ENCODE measurements at places on chromosomes 16 and 17.

- DNase-seq = no peak
Observed at GRCh38 chr17:16583781-16584180, 14.8 kb upstream of the ZNF287 start.

DNA sequence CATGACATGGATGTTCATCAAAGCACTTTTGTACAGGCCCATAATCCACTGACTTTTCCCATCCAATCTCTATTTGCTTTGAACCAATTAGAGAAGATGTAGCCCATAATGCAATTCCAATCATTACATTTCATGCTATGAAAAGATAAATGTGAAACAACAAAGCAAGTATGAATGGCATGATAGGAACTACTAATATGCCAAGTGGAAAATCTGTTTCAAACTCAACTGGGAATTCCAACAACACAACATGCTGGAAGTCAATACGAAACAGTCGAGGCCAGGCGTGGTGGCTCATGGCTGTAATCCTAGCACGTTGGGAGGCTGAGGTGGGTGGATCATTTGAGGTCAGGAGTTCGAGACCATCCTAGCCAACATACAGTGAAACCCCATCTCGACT, 39.6 kb upstream of the TMEM97 start:
- DNase-seq = no peak

DNA sequence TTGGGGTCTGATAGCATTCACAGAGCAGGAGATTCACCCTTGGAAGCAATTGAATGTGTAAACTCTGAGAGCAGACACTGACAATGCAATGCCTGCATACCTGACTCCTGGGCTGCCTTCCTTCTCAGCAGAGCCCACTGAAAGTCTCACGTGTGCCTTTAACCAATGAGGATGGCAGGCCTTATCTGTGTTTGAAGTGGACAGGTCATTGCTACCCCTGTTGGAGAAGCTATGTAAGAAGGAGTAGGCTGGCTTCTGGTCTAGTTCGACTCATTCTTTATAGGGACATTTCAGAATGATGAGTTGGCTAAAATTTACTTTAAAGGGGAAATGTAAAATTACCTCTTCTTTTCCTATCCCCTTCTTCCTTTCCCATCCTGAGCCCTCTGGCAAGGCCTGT, 446.3 kb downstream of the SLC39A11 start:
- DNase-seq = no peak

- no peak for DNase-seq
Observed at GRCh38 chr16:73190688-73191659, 143.0 kb upstream of the ZFHX3 start.

GRCh38 chr17:22265807-22266206, 573.5 kb downstream of the KCNJ18 start:
- no peak for DNase-seq

GRCh38 chr17:57468932-57469775, 212.8 kb downstream of the MSI2 start:
- DNase-seq = peak; percentile 72

DNA sequence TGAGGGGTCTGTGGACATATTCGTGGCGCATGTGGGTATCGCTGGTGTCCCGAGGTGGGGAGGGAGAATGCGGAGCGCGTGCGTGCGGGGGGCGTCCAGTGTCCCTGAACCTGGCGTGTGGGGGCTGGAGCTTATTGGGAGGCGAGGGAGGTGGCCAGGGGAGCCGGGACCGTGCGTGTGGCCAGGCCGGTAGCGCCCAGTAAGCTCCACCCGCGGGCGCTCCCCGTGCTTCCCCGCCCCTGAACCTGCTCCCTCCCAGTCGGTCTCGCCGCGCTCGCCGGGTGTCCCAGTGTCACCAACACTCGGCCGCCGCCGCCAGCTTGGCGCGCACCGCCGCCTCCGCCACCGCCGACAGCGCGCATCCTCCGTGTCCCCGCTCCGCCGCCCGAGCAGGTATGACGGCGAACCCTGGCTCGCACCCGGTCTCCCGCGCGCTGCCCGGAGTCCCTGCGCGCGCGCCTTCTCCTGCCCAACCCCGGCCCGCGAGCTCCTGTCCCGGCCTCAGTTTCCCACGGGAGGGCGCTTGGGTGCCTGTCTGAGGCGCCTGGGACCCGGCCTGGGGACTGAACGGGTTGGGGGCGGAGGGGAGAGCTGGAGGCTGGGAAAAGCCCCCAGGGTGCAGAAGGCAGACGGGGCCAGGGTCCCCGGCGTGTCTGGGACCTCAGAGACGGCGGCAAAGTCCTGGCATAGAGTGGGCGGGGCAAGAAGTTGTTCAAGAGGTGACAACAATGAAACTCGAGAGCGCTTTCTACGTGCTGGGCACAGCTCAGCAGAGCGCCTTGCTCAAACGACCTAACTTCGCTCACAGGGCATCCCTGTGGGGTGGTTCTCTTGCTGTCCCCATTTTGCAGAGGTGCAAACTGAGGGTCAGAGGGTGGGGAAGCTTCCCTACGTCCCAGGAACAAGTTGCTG, at the start of gene SCNN1B:
SCNN1B (plus strand) TSS at position 258 of the 912 bp plus-strand sequence. CDS start 46,298 bp downstream, outside the sequence.
- no peak for DNase-seq

GRCh38 chr16:85781695-85782370, 17.5 kb downstream of the EMC8 start:
- DNase-seq = peak; percentile 56

DNA sequence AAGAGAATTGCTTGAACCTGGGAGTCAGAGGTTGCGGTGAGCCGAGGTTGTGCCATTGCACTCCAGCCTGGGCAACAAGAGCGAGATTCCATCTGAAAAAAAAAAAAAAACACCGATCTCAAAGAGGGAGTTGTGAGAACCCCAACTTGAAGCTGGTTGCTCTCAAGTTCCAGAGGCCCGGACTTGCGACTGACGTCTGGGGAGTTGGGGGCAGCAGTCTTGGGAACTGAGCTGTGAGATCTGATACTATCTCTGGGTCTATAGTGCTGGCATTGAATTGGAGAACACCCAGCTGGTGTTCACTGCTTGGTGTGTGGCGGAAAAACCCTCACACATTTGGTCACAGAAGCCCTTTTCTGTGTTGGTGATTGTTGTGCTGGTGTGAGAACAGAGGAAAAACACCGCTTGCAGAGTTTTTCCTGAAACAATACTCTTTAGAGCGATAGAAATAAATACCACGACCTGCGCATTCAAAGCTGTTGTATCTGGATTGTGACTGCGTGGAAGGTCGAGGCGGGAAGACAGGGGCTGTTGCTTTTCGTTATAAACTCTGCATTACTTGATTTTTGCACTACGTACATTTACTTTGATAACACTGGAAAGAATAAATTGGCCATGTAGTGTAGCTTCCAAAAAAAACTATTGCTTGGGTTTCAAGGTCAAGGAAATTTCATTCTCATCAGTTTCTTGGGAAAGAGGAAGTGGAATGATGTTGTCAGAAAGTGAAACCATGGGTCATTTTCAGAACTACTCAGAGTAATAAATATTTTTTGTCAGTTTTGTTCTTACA, 8.8 kb downstream of the SCIMP start:
- DNase-seq = no peak

GRCh38 chr17:61809816-61810392, 53.4 kb downstream of the BRIP1 start:
- peak; percentile 4 for DNase-seq

GRCh38 chr16:86710602-86710950, 132.2 kb downstream of the FOXL1 start:
- no peak for DNase-seq
